GM12878 (cell line): ENCODE measurements at places on chromosomes 3 and 15. TPM values are rescaled to one million over a fixed set of nuclear protein-coding genes. Genes with fewer than 3 reads are reported as not detected.

HYAL3 gene
- polyA plus RNA-seq, result 2.8 and 4.1 TPM in 2 replicates

CCDC12 gene
- polyA plus RNA-seq, result 83.3 and 91.4 TPM in 2 replicates

DUOXA2 gene
- not detected in 2 replicates for polyA plus RNA-seq

GOLGA8B gene
- polyA plus RNA-seq, result 59.7 and 72.5 TPM in 2 replicates
